PC-9 (cell line): ENCODE measurements at places on chromosomes 1 and 21. TPM values are rescaled to one million over a fixed set of nuclear protein-coding genes. Genes with fewer than 3 reads are reported as not detected.

OR10K2 gene
- total RNA-seq: not detected in 2 replicates

ESRRG gene
- total RNA-seq: not detected in 2 replicates

DNA sequence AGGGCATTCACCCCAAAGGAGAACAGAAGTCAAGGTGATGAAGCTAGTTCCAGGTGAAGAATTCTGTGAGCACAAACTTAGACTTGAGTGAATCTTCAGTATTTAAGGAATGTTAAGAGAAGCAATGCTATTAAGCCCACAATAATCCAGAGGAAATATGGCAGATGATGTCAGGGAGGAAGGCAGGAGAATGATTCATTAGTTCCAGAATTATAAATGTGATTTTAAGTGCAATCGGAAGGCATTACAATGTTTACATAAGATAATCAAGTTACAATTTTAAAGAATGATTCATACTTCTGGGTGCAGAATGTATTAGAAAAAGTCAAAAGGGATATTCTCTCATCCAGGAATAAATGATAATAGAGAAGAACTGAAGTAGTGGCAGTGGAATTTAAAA is 545.2 kb upstream of the BRINP3 start:
- no peaks in the 10 kb centered on the region for H3K27me3 ChIP-seq
- no peaks in the 10 kb centered on the region for H3K36me3 ChIP-seq
- peak; percentile 42 for DNase-seq
- H3K4me3 ChIP-seq: no peak overlapping the region

DNA sequence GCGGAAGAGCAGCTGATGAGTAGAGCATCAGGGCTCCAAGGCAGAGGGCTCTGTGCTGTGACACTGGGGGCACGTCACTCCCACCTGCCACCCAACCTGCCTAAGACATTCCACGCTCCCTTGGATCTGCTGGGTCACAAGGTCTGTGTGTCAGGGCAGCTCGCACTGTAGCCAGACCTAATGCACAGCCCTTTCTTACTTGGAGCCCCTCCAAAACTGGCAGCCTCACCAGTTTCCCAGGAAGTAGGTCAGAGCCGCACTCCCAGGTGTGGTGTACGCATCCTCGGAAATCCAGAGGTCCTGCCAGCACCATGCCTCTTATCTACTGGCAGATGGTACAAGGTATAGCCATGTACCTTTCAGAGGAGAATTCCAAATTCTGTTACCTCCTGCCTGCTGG is 22.3 kb downstream of the DMRTB1 start:
- H3K4me3 ChIP-seq: no peak overlapping the region
- H3K36me3 ChIP-seq: no peaks in the 10 kb centered on the region
- no peak for DNase-seq
- no peak overlapping the region for H3K27ac ChIP-seq

DNA sequence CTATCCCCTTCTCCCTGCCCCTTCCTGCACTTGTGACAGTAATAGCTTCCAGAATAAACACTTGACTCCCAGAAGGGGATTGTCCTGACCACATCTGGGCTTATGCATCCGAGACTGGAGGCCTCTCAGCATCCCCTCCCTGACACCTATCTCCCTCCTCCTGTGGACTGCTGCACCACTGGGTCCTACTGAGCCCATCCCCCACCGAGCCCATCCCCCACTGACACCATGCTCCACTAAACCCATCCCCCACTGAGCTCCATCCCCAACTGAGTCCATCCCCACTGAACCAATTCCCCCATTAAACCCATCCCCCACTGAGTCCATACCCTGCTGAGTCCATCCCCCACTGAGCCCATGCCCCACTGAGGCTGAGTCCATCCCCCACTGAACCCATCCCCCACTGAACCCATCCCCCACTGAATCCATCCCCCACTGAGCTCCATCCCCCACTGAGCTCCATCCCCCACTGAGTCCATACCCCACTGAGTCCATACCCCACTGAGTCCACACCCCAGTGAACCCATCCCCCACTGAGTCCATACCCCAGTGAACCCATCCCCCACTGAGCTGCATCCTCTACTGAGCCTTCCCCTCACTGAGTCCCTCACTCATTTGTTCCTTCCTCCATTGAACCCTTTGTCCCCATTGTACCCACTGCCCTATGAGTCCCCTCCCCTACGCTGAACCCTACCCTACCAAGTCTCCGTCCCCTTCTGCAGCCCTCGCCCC is 5.6 kb downstream of the PDZK1IP1 start:
- no peaks in the 10 kb centered on the region for H3K36me3 ChIP-seq
- peaks cover 10% of the 10 kb centered on the region for H3K4me1 ChIP-seq
- H3K27ac ChIP-seq: no peak overlapping the region
- H3K27me3 ChIP-seq: no peaks in the 10 kb centered on the region
- DNase-seq: no peak

DNA sequence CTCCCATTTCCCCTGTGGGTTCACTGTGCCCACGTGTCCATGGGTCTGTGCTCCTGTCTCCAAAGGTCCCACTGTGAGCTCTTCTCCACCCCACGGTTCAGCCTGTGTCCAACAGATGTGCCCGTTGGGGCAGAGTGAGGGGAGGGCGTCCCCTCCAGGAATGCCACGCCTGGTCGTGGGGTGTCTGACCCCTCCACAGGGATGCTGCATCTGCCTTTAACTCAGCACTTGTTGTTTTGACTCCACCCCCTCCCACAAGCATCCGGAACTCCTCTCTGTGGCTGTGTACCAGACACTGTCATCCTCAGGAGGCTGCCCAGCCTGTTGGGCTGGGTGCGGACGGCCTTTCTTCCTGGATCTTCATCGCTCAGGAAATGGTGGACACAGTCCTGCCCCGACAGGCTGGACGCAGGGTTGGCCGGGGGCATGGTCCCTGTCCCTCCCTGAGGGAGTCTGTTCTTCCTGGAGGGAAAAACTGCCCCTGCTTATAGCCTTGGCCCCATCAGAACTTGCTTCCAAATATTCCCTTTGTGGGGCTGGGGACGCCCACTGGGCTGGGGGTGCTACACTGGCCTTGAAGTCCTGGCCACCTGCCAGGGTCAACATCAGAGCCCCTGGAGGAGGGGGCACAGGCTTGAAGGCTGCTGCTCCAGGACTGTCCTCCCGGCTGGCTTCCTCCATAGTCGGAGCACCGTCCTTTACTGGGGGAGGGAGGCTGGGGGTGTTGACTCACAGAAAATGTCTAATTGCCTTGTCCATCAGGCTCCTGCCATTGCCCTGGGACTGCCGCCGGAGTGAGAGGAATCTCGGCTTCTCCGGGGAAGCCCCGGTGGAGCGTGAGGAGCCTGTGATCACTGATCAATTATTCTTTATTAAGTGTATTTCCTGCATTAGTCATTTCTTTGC is 182.0 kb upstream of the C1orf174 start:
- H3K27ac ChIP-seq: no peak overlapping the region
- no peaks in the 10 kb centered on the region for H3K36me3 ChIP-seq
- no peaks in the 10 kb centered on the region for H3K4me1 ChIP-seq
- peaks cover 58% of the 10 kb centered on the region for H3K27me3 ChIP-seq
- no peak overlapping the region for H3K4me3 ChIP-seq

GRCh38 chr1:59083946-59084865 is 212.7 kb upstream of the FGGY start:
- H3K36me3 ChIP-seq: no peaks in the 10 kb centered on the region
- H3K27ac ChIP-seq: no peak overlapping the region
- H3K4me1 ChIP-seq: no peaks in the 10 kb centered on the region
- no peak for DNase-seq
- no peaks in the 10 kb centered on the region for H3K27me3 ChIP-seq
